CD4-positive, alpha-beta T cell treated with Interleukin-6 for 4 hours (primary cell): ENCODE measurements at places on chromosomes 7 and 10.

- no peak for DNase-seq
Measured at GRCh38 chr7:92767437-92767836, 68.9 kb downstream of the CDK6 start.

- no peak for DNase-seq
Measured at GRCh38 chr10:4344492-4344994, 481.5 kb upstream of the AKR1E2 start.

DNA sequence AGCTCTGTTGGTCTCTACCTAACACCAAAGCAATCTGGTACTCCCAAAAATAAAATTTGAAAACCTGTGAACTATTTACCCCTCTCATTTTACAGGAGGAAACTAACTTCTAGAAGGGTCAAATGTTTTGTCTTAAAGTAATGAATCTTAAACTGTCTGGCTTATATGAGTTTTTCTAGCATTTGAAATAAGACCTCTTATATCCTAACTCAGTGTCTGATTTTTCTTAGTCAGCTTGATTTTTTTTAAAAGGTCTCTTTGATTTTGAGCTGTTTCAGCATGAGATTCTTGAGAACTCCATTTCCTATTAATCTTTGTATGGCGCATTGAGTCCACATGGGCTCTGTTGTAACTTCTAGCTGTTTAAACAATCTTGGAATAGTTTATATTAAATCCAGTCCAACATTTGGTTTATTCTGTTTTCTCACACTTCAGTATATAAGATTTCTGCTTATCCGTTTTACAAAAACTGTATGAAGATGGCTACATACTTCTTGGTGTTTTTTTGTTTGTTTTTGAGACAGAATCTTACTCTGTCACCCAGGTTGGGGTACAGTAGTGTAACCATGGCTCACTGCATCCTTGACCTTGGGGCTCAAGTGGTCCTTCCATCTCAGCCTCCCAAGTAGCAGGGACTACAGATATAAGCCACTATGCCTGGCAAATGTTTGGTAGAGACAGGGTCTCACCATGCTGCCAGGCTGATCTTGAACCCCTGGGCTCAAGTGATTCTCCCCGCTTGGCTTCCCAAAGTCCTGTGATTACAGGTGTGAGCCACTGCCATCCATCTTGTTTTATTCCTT lies 91.1 kb downstream of the PPP1R9A start:
- no peak for DNase-seq

GRCh38 chr10:103839519-103839871 lies 15.9 kb downstream of the SH3PXD2A start:
- DNase-seq = no peak

GRCh38 chr7:25215694-25216335 lies 12.5 kb downstream of the NPVF start:
- DNase-seq = no peak

- DNase-seq = no peak
Measured at GRCh38 chr7:4139656-4140625, 542.2 kb upstream of the FOXK1 start.

DNA sequence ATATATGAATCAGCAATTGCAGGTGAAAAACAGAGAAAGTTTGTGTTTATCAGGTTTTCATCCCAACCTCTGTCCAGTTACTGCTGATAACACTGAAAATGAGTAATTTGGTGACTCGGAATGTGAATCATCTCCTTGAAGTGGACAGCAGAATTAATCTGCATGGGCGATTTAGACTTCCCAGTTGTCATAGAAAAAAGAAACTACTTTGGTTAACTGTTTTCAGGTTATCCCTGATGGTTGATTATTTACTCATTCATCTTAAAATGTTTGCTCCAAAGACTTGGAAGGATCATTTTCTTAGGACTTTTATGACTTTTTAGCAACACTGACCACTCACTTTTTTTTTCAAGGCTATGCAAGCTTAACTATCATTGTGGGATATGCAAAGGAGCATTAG lies 504.1 kb upstream of the ANKRD30A start:
- DNase-seq = no peak

DNA sequence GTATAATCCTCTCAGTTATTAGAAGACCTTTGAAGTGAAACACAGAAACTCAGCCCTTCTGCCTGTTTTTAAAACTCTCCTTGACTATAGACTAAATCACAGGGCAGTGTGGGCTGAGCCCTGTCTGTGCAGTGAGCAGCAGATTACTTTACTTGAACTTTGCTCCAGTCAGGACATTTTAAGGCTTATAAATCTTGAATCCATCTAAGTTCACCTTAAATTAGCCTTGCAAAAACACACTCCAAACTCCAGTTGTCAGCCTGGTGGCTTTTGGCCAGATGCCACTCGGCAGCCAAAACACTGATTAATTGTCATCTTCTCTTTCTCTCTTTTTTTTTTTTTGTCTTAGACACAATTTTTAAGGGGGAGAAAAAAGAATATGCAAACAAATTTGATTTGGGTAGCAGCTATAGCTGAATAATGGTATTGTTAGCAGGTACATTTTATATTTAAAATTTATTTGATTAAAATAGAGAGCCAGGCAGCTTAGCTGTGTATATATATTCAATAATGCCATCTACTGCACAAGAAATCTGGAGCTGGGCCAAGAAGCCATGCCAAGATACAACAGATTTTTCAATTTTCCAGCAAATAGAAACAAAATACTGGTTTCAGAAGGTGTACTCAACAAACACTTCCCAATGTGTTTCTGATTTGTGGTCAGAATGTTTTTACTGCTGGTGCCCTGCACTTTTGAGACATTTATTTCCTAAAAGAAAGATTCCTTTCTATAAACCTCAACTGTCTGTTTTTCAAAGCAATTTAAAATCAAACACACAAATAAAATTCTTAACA lies 247.7 kb downstream of the TFEC start:
- no peak for DNase-seq

GRCh38 chr7:45086331-45087065 lies 2.3 kb downstream of the NACAD start:
- no peak for DNase-seq
